Activated T-helper 17 cell treated with anti-CD3 and anti-CD28 coated beads, Interleukin-2, amount 50 U/mL, for 72 hours (primary cell): ENCODE measurements at places on chromosomes 11 and 22. TPM values are rescaled to one million over a fixed set of nuclear protein-coding genes. Genes with fewer than 3 reads are reported as not detected.

TMEM123 gene
- 140 TPM for total RNA-seq

STK33 gene
- total RNA-seq, result 1.0 TPM

SYT8 gene
- not detected for total RNA-seq

PSMA1 gene
- 246 TPM for total RNA-seq

TNNT3 gene
- 26.2 TPM for total RNA-seq

OR5P2 gene
- not detected for total RNA-seq

APOC3 gene
- total RNA-seq, result not detected

HEPN1 gene
- not detected for total RNA-seq

TMEM86A gene
- 0.40 TPM for total RNA-seq

CREB3L1 gene
- total RNA-seq, result not detected

VSIG10L2 gene
- not detected for total RNA-seq

SEPTIN5 gene
- 0.41 TPM for total RNA-seq

MYOD1 gene
- total RNA-seq, result not detected

CASP4 gene
- total RNA-seq, result 108 TPM

JAML gene
- total RNA-seq, result 74.0 TPM

TSSK2 gene
- total RNA-seq, result not detected

ANKRD13D gene
- 137 TPM for total RNA-seq

APOBEC3H gene
- total RNA-seq, result 33.0 TPM

CHEK2 gene
- 40.1 TPM for total RNA-seq

GAL3ST3 gene
- total RNA-seq, result not detected

AQP11 gene
- 0.48 TPM for total RNA-seq

MAPK8IP1 gene
- total RNA-seq, result 0.65 TPM

BATF2 gene
- total RNA-seq, result 0.37 TPM

PLAAT5 gene
- not detected for total RNA-seq

MRGPRE gene
- total RNA-seq, result not detected

TRIM44 gene
- total RNA-seq, result 17.7 TPM

PKP3 gene
- not detected for total RNA-seq

MS4A6E gene
- total RNA-seq, result not detected

CARNS1 gene
- total RNA-seq, result 2.0 TPM

TRPM5 gene
- not detected for total RNA-seq

F2 gene
- total RNA-seq, result not detected

LINC01488 gene
- not detected for total RNA-seq

IL18 gene
- total RNA-seq, result not detected

RIMBP3B gene
- 0.39 TPM for total RNA-seq

OR4D5 gene
- not detected for total RNA-seq

FAM83F gene
- 1.3 TPM for total RNA-seq

MS4A2 gene
- total RNA-seq, result not detected

SYCE3 gene
- 0.65 TPM for total RNA-seq

MYO7A gene
- 0.95 TPM for total RNA-seq
